Tibial nerve (tissue), 4 donors: ENCODE measurements at places on chromosomes 6 and 20.

DNA sequence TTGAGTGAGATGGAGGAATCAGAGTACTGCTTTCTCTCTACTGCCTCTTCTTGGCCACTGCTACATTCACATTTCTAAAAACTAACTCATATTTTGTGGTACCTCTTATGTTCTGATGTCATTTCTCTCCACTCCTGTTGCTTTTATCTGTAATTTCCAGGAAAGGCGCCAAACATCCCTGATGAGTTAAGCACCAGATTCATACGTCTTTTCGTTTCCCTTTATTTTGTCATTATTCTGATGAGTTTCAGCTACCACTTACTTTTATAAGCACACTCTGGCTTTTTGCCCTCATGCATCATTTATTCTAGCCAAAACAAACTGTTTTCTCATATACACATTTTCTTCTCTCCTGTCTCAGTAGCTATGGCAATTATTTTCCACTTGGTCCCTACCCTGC lies 680.0 kb downstream of the RNF144B start:
- no peak for DNase-seq

DNA sequence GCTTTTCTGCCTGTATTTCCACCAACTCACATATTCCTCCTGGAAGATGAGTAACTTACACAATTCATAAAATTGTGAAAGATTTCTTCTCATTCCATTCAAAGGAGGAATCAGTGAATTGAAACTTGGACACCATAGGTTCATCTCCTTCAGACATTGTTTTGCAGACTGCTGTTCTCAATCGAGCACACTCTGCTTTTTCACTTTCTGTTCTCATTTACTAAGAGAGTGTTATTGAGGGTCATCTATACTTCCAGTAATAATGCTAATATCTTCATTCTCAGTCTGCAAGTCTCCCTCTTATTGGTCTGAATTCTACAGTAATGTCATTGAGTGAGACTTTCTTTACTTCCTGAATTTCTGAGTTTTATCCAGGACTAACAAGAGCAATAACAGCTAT lies 67.5 kb upstream of the FUT9 start:
- DNase-seq = no peak

- DNase-seq = no peak
These were observed 80.6 kb upstream of the CST7 start for GRCh38 chr20:24868396-24868927.

DNA sequence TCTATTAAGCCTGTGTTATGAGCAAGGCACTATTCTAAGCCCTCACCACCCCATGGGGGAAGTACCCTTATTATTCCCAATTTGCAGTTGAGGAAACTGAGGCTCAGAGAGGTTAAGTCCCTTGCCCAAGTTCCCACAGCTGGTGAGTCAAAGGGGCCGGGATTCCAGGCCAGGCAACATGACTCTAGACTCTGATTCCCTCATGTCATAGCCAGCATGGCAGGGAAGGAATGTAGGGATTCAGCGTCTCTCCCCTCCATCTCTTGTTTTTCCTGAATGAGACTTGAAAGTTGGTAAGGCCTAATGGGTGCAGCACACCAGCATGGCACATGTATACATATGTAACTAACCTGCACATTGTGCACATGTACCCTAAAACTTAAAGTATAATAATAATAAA lies 6.7 kb downstream of the C6orf132 start:
- no peak for DNase-seq
